Mesothelial cell of epicardium (in vitro differentiated cells): ENCODE measurements at places on chromosomes 1 and 21.

GRCh38 chr1:235426143-235426542 is 58.9 kb downstream of the TBCE start:
- DNase-seq: no peak

GRCh38 chr1:229557913-229558414 is 543 bp downstream of the ABCB10 start:
- peak; percentile 35 for DNase-seq

GRCh38 chr1:88897070-88897730 is 5.8 kb upstream of the GTF2B start:
- DNase-seq: no peak

GRCh38 chr1:12610305-12610935 is 7.6 kb downstream of the DHRS3 start:
- DNase-seq: no peak

GRCh38 chr1:177472567-177472966 is 301.8 kb downstream of the BRINP2 start:
- no peak for DNase-seq

- DNase-seq: no peak
These were observed 239.8 kb downstream of the TRABD2B start for GRCh38 chr1:47757226-47757975.
